Stimulated activated CD4-positive, alpha-beta T cell treated with anti-CD3 and anti-CD28 coated beads, TNF-alpha, amount 100 ng/mL, for 1 hour (primary cell): ENCODE measurements at places on chromosomes 1 and 21.

DNA sequence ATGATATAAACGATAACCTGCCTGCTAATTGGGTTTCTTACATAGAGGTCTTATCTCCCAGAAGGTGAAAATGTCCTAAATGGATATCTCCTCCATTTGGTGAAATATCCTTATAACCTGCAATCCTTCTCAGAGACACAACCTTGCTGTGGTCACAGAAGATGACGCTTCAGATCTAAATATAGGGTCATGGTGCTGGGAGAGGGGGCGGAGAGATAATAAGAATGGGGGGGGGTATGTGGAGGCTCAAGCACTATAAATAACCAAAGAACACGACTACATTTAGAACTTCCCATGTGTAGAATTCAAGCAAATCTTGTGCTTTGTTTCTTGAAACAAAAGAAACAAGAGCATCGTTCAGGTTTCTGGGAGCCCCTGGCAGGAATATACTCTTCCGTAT lies 260.6 kb upstream of the ESRRG start:
- DNase-seq: no peak

DNA sequence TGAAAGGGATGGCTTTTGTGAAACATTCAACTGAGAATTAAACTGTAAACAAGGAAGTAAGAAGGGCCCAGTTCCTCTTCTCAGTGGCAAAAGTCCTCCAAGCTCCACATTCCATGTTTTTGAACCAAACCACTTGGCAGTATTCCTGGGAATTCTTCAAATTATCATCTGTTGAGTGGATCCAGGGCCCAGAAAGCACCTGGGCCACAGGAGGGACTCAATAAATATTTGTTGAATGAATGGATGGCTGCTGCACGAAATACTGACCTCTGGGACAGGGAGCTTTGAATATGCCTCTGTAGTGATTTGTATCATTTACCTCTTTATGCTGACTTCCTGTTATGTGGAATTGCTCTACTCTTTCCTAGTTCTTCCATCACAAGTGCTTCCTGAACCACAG lies 4.7 kb downstream of the SLC35F3 start:
- DNase-seq: no peak

DNA sequence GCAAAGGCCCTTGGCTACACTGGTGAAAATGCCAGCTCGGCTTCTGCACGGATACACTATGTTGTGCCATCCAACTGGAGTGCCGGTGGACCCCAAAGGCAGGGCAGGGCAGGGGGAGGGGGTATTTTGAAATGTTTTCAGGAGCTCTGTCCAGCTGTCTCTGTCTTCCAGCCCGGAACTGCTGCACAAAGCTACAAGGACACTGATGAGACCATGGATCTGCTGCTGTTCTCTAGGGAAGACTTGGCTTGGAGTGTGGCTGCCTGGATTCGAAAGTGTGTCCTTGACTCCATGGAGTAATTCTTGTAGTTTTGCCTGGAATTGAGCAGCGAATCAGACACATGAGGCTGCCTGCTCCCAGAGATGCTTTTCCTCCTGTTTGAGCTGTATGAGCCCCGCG lies 42.4 kb downstream of the TTC39A start:
- no peak for DNase-seq

GRCh38 chr21:41953831-41954653 lies at the start of gene C2CD2:
C2CD2 (minus strand) TSS chr21:41954018; CDS start chr21:41953648, 370 bp downstream.
- peak; percentile 11 for DNase-seq

DNA sequence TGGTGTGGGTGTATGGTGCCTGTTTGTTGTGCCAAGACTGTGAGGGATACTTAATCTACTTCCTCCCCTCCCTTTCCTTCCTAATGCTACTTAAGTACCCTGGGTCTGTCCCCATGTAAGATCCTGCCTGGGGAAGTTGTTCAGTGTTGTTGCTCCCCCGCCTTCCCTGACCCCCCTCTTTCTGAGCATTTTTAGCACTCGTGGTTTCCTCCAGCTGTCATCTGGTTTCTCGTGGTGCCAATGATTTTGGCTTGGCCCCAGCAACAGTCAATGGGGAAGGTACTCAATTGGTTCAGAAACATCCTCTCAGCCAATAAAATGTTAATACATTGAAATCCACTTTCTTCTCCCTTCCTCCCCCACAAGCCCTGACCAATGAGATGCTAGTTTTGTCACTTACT lies 8.0 kb upstream of the B4GALT3 start:
- peak; percentile 42 for DNase-seq

DNA sequence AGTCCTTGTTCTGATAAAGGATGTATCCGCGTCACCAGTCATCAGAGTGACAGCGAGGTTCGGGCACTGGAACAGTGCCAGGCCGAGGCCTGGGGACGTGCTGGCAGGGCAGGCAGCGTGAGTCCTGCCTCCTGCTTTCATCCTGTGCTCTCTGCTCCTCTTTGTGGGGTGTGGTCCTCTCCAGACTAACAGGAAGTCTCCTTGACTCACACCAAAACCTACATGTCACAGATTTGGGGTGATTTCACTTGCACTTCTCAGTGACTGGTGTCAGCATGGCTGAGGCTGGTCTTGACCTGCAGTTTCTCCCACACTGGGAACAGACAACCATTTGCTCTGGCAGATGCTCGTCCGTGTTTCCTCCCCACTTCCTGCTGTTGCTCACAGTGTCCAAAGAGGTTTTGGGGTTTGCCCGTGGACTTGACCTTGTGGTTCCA lies 8.8 kb upstream of the NLRP3 start:
- peak; percentile 26 for DNase-seq

GRCh38 chr1:115164484-115164883 lies 75.2 kb upstream of the TSPAN2 start:
- no peak for DNase-seq

DNA sequence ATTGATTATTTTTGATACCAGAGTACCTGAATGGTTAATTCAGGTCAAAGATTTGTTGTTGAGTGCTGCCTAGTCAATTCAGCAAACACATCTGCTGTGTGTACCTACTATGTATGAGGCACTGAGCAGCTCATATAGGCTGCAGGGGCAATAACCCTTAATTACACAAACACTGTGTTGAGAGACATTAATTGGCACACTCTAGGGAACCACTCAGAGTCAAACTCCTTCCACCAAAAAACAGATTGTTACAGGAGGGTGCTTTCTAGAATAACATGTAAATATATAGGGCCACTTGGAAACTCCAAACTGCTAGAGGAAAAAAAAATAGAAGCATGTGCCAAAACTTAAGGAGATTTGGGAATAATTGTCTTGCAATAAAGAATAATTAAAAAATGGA lies 31.3 kb downstream of the UBE2U start:
- no peak for DNase-seq

- DNase-seq: no peak
Measured at GRCh38 chr1:94068999-94069918, 51.7 kb downstream of the ABCA4 start.

GRCh38 chr1:64042331-64043100 lies 160.9 kb upstream of the UBE2U start:
- no peak for DNase-seq

- no peak for DNase-seq
Measured at GRCh38 chr1:87428883-87429282, 100.2 kb downstream of the LMO4 start.

- peak; percentile 48 for DNase-seq
Measured at GRCh38 chr1:78619803-78620579, at the start of gene IFI44L. IFI44L (plus strand) TSS chr1:78620448; CDS start chr1:78627916, 7,468 bp downstream.
